Central memory CD8-positive, alpha-beta T cell (primary cell): ENCODE measurements at places on chromosomes 5 and 9.

GRCh38 chr9:94882966-94883641 lies 156.6 kb downstream of the AOPEP start:
- DNase-seq, result no peak

- no peak for DNase-seq
Measured at GRCh38 chr5:174606646-174607045, 117.7 kb upstream of the MSX2 start.

GRCh38 chr9:112764837-112765236 lies 14.3 kb downstream of the SNX30 start:
- DNase-seq, result no peak

DNA sequence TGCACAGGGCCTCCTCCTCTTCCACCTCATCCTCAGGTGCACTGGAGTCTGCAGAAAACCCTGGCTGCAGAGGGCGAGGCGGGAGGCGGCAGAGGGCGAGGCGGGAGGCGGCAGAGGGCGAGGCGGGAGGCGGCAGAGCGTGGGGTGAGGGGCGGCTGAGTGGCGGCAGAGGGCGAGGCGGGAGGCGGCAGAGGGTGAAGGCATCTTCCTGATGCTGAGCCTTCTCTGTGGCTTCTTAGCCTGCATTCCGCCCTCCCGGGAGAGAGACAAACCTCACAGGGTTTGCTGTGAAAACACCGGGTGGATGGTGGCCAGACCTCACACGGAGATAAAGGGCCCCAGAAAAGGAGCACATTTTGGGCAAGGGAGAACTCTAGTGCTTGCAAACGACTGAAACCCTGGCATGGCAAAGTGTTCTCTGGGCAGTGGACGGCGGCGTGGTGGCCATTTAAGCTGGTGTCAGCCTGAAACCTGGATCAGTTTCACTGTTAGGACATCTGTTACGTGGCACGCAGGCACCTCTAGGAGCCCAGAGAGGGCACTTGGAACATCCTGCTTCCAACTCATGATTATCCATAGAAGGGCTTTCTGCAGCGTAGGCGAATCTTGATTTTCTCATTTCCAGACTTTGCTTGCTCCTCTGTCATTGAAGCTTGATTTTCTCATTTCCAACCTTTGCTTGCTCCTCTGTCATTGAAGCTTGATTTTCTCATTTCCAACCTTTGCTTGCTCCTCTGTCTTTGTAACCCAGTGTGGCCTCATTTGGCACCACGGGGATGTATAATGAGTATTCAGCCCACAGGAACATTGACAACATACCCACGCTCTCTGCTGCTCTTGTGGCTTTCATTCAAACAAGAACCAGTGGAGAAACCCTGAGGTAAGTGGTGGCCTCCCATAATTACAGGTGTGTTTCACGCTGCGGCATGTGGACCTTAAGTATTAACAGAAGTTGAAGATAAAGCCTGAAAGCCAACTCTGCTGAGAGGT lies 16.3 kb upstream of the PLEKHG4B start:
- no peak for DNase-seq

- no peak for DNase-seq
Measured at GRCh38 chr5:78552729-78553342, 95.7 kb downstream of the LHFPL2 start.

- no peak for DNase-seq
Measured at GRCh38 chr5:57524348-57525060, 41.9 kb upstream of the ACTBL2 start.

DNA sequence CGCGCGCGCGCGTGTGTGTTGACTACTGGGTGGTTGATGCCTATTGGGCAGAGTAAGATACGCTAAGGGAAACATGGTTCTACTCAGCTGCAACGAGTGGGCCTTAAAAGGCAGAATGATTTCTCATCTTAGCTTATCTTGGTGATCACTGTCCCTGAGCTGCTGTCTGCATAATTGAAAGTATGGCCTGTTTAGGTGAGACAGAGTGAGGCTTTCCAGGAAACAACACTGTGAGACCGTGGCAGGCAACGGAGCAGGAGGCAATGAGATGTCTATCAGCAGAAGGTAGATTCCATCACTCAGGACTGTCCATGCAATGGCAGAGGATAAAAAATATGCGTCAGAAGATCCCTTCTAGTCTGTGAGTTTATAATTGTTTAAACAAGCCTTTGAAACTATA lies 277.2 kb downstream of the TRIM32 start:
- no peak for DNase-seq

DNA sequence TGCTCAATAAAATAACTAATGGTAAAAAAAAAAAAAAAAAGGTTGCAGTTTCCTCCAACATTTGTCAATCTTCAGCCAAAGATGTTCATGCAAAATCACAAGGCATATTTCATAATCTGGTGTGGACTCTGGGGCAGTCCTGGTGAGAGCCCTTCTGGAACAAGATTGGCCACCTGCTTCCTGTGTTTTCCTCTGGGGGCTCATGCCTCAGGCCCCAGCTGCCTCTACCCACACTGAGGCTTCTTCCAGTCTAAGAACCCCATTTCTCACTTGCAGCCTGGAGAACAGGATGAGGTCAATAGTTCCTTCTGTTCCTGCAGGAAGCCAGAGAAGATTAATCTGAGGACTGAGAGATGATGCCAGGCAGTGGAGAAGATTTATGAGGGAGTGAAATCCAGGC lies 492.6 kb upstream of the BRINP1 start:
- DNase-seq, result no peak

GRCh38 chr9:126673689-126674364 lies 60.1 kb downstream of the LMX1B start:
- DNase-seq, result no peak

DNA sequence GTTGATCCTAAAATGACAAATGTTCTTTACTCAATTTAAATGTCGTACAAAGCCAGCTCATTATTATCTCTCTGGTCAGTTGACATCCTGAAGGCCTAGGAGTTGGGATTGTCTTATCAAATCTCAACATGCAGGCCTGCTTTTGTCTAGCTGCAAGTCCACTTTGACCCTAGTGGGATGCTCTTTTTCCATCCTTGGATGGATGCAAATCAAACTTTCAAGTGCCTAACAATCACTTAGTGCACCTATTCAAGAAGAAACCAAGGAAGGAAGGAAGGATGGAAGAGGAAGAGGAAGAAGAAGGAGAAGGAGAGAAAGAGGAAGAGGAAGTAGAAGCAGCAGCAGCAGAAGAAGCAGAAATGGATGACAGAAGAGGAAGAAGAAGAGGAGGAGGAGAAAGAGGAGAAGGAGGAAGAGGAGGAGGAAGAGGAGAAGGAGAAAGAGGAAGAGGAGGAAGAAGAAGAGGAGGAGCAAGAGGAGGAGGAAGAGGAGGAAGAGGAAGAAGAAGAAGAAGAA lies 109.6 kb downstream of the PIK3R1 start:
- no peak for DNase-seq
